ENCODE measurements at places on chromosomes 1 and 21. TPM values are rescaled to one million over a fixed set of nuclear protein-coding genes. Genes with fewer than 3 reads are reported as not detected.

The ZBTB21 gene
- 3.5 TPM for total RNA-seq

The SFN gene
- 0.18 TPM for total RNA-seq

The MYOG gene
- 480 TPM for total RNA-seq

GRCh38 chr1:58997637-58998036 lies 213.8 kb upstream of the JUN start:
- no peak overlapping the region for H3K4me3 ChIP-seq
- no peak for DNase-seq
- peaks cover 2% of the 10 kb centered on the region for H3K4me1 ChIP-seq
- no peaks in the 10 kb centered on the region for H3K36me3 ChIP-seq
- no peaks in the 10 kb centered on the region for H3K27me3 ChIP-seq

DNA sequence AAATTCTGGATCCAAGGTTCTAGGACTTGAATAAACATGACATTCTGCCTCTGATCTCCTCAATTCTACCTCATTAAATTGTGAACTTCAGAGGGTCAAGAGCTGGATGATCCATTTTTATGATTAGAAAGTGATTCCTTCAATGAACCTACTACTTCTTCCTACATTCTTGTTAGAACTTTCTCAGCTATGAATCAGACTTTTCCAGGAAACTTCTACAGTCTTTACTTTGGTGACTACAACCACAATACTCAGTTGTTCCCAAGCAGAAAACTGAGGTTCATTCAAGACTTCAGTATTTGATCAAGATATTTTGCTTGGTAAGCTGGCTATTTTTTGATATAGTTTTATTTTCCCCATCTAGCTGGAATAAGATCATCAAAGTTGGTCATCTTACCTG lies 51.4 kb downstream of the CDC7 start:
- H3K36me3 ChIP-seq, result no peaks in the 10 kb centered on the region
- no peak overlapping the region for H3K4me3 ChIP-seq
- no peak for DNase-seq
- H3K27ac ChIP-seq, result no peak overlapping the region

DNA sequence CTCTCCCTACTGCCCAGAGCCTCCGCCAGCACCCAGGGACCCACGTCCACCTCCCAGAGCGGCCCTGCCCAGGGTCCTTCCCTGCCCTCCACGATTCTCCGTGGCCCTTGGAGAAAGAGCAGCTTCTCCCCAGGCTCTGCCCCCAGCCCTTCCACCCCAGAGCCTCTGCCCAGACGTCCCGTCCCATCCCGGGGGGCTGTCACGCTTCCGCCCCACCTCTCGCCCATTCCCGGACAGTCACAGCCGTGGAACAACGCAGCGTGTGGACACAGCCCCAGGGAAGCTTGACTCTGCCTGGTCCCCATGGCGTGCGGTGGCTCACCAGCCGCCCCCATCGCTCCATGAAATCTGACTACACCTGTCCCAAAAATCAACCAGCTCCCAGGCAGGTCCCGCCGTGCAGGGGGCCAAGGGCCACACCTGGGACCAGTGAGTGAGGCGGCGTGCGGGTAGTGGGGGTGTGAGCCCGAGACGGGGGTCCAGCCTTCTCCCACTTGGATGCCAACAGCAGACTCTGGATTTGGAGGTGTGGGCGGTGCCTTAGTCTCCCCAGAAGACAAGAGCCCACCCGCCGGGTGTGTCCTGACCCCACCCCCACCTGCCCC lies 12.5 kb upstream of the TTLL10 start:
- H3K36me3 ChIP-seq, result no peaks in the 10 kb centered on the region

DNA sequence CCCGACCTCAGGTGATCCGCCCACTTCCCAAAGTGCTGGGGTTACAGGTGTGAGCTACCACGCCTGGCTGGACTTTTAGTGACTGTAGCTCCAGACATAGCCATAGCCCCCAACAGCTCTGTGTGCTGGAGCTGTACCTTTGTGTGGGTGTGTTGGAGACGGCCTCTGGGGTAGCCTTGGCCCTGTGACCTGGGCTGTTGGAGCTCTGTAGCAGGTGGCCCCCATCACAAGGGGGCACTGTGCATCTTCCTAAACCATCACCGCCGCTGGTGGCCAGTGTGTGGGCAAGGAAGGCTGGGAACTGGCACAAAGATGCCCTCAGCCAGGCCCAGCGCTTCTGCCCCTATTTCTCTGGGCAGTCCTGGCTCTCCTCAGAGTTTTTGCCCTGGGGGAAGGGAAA lies 38.4 kb upstream of the FOXO6 start:
- DNase-seq, result no peak
- peaks cover 2% of the 10 kb centered on the region for H3K27me3 ChIP-seq
- H3K36me3 ChIP-seq, result no peaks in the 10 kb centered on the region
- H3K4me3 ChIP-seq, result no peak overlapping the region
- H3K4me1 ChIP-seq, result peaks cover 36% of the 10 kb centered on the region
- no peak overlapping the region for H3K27ac ChIP-seq

GRCh38 chr1:243457363-243457982 lies 201.6 kb downstream of the SDCCAG8 start:
- no peak overlapping the region for H3K4me3 ChIP-seq
- peaks cover 4% of the 10 kb centered on the region for H3K4me1 ChIP-seq
- peaks cover 2% of the 10 kb centered on the region for H3K36me3 ChIP-seq
- DNase-seq, result no peak
- no peaks in the 10 kb centered on the region for H3K27me3 ChIP-seq

DNA sequence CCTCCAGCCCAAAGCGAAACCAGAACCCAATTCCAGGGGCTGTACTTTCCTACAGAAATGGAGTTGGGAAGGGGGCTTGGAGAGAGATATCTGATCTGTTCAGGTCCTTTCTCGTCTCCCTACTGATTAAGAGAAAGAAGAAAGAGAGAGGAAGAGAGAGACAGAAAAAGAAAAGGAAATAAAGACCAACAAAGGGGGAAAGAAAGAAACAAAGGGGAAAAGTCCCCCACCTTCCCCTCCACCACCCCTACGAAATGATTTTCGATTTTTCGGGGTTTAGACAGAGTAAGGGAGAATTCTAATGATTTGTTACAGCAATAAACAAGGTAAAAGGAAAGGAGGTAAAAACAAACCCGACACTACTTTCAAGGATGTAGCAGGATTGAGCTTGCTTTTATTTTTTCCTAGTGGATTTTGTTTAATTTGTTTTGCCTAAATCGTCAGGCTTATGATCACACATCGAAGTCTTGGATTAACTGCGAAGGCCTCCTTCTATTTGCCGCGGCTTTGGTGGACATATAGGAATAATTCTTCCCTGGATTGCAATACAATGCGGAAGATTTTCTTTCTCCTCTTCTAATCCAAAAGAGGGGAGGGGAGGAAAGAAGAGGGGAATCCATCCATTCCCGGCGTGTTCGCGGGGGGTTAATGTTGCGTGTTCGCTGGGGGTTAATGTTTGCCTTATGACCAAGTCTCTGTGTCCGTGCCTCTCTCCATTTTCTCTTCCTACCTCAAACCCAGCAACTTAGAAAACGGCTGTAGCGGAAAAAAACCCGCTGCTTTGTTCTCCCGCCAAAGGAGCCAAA lies 1.9 kb downstream of the TAL1 start:
- peaks cover 97% of the 10 kb centered on the region for H3K27me3 ChIP-seq
- H3K4me3 ChIP-seq, result peak overlapping the region; percentile 33
- peak overlapping the region; percentile 86 for H3K27ac ChIP-seq
